Transverse colon (tissue), 4 donors: ENCODE measurements at places on chromosomes 5 and 9. TPM values are rescaled to one million over a fixed set of nuclear protein-coding genes. Genes with fewer than 3 reads are reported as not detected.

- H3K4me3 ChIP-seq: no peak overlapping the region
- peaks cover 35% of the 10 kb centered on the region for H3K36me3 ChIP-seq
- no peaks in the 10 kb centered on the region for H3K27me3 ChIP-seq
- no peak for DNase-seq
Observed at GRCh38 chr9:33042473-33042872, 17.4 kb downstream of the DNAJA1 start.

GRCh38 chr5:68217047-68217355 lies 1.4 kb downstream of the PIK3R1 start:
- H3K27me3 ChIP-seq: no peaks in the 10 kb centered on the region
- H3K36me3 ChIP-seq: no peaks in the 10 kb centered on the region
- peaks cover 34% of the 10 kb centered on the region for H3K4me1 ChIP-seq
- no peak for DNase-seq

The PPP3R2 gene
- not detected for total RNA-seq

The PCDHGA7 gene
- total RNA-seq: 8.6 TPM

The HEMGN gene
- total RNA-seq: not detected

The LAMC3 gene
- 6.6 TPM for total RNA-seq

The SMIM27 gene
- total RNA-seq: 4.2 TPM
